ENCODE measurements at places on chromosomes 6 and 20.

DNA sequence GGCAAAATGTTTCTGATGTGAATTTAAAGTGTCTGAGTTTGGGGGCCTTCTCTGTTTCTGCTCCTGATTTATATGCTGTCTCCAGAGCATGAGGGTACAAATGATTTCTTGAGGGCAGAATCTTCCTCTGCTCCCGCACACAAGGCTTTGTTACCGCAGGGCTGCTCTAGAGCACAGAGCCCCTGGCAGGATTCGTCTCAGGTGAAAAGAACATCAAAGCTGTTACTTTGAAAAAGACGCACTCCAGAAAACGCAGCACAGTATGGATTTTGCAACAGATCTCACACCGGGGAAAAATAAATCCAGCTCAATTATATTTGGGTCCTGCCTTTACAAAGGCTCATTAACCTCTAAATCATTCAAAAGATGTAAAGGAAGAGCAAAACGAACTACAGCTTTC, 577.3 kb downstream of the PRKN start:
- DNase-seq, result no peak

- no peak for DNase-seq
Measured at GRCh38 chr20:47133809-47134456, 222.6 kb downstream of the ZMYND8 start.

GRCh38 chr6:7537565-7538174, 3.8 kb upstream of the DSP start:
- DNase-seq, result no peak

GRCh38 chr6:21132856-21133838, 460.4 kb upstream of the SOX4 start:
- no peak for DNase-seq

DNA sequence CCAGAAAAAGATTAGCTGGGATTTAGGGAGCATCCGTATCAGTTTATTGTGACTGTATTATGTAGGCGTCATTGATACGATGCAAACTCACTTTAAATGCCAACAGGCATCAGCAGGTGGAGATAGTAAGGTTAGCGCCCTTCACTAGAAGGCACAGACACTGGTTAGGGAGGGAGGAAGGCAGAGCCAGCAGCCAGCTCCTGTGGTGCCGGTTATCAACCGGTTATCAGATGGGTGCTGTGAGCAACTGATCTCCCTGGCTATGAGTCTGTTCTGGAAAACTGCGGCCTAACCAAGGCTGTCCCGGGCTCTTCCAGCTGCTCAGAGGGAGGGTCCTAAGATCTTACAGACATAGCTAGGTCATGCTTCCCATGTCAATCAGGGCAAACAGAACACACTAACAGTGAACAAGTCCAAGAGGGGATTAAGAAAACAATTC, 47.5 kb upstream of the CD93 start:
- no peak for DNase-seq

GRCh38 chr20:20083807-20084206, 31.5 kb downstream of the CFAP61 start:
- no peak for DNase-seq

- no peak for DNase-seq
Measured at GRCh38 chr6:90204327-90205056, 92.2 kb downstream of the BACH2 start.

GRCh38 chr20:9503526-9504245, 10.7 kb upstream of the LAMP5 start:
- no peak for DNase-seq

DNA sequence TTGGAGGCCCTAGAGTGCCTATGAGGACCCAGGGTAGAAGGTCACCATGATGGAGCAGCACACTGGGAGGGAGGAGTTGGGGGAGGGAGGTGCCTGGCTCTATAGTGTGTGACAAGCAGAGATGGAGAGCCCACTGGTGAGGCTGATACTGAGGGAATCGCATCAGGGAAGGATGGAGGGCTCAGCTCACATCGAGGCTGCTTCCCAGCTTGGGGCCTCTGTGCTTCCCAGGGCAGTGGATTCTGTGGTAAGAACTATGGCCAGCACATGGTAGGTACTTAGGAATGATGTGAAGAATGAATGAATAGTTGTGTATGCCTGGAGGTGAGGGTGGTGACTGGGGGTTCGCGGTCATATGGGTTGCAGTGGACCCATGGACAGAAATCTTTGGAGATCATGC, 1.3 kb upstream of the EPB41L1 start:
- no peak for DNase-seq

- DNase-seq, result no peak
Measured at GRCh38 chr20:50248104-50248641, 57.5 kb downstream of the CEBPB start.

GRCh38 chr6:87914637-87915395, 132.8 kb upstream of the SPACA1 start:
- no peak for DNase-seq

- DNase-seq, result no peak
Measured at GRCh38 chr20:24722586-24722985, 226.5 kb upstream of the CST7 start.

DNA sequence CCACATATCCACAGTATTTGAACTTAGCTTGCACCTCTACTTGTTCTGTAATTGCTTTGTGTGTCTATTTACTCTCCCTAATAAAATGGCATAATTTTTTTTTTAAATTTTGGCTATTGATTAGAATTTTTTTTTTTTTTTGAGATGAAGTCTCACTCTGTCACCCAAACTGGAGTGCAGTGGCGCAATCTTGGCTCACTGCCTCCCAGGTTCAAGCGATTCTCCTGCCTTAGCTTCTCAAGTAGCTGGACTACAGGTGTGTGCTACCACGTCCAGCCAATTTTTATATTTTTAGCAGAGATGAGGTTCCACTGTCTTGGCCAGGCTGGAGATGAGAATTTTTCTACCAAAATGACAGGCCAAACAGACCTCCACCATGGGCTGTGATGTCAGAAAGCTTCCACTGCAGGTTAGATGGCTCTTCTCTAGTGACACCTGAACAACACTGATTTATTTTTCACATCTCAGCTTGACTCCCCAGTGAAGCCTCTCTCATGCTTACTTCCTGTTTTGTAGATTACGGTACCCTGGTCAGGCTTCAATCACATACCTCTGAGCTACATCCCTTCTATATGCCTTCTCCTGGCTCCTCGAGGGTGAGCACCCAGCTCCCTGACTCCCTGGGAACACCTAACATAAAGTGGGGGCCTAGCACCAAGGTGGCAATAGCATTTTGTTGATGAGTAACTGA, 112.8 kb downstream of the ARHGAP18 start:
- DNase-seq, result no peak

DNA sequence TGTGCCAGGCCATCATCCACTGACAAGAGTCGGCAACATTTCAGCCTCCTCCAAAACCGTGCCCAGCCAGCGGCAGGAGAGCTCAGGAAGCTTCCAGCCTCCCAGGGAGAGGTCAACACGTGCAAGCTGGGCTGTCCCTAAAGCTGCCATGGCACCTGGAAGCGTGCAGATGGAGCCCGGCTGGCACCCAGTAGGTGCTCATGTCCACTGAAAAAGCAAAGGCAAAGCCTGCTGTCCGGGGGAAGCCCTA, 14.4 kb upstream of the TLDC2 start:
- DNase-seq, result no peak

GRCh38 chr20:1856424-1856823, 38.8 kb upstream of the SIRPA start:
- no peak for DNase-seq

- DNase-seq, result no peak
Measured at GRCh38 chr6:52927451-52927850, 18.0 kb upstream of the GSTA3 start.

GRCh38 chr6:163706500-163707087, 292.1 kb downstream of the QKI start:
- no peak for DNase-seq

DNA sequence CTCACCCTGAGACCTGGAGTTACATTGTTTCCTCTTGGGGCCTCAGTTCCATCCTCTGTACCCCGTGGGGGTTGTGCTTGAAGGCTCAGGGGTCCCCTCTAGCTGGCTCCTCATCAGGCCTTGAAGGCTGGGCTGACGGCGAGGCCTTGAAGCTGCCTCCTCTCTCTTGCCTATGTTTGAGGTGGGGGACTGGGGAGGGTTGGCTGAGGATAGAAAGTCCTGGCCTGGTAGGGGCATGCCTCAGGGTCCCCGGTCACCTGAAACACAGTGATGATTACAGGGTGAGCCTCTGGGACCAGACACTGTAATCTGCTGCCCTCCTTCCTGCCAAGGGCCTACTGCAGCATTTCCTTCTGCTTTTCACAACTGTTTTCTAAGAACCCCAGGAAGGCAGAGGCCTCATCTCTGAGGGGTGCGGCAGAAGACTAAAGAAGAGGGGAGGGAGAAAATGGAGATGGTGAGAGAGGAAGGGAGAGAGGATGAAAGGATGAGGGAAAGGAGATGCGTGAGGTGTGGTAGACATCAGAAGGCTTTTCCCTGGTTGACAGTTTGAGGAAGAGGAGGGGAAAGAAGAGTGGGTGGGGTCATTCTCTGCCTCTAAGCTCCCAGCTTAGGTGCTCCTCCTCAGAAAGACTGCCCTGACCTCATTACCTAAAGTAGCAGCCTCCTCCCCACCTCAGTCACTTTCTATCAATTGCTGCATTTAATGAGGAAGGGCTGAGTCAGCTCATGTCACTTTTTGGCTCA, 29.7 kb downstream of the VEGFA start:
- no peak for DNase-seq

DNA sequence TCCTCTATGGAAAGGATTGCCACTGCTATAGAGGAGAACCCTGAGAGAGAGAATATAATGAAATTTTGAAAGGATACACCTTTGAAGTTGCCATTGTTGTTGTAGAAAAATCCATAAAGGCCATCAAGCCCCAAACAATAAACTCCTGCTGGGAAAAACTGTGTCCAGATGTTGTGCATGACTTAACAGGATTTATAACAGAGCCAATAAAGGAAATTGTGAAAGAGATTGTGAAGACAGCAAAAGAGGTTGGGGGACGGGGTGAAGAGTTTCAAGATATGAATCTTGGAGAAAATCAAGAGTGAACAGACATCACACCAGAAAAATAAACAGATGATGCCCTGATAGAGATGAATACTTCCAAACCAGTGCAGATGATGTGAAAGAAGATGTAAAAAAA, 396.4 kb downstream of the BCKDHB start:
- DNase-seq, result no peak

- no peak for DNase-seq
Measured at GRCh38 chr6:106225581-106225980, 100.0 kb downstream of the ATG5 start.

DNA sequence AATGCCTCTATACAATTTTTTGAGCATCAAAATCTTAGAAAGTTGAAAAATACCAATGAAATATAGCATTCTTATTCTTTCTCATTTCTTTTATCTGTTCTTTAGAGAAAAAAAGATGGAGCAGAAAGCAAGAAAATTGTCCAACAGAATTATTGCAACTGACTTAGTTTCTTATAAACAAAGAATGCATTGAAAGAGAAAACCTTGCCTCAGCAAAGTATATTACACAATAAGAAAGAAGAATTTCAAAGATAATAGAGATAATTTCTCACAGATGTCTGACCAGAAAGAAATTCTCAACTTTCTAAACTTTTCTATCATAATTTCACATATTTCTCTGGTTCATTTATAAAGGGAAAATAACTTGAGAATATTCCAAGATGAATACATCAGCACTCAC, 47.0 kb upstream of the PRND start:
- DNase-seq, result no peak

GRCh38 chr6:108714101-108714765, 134.0 kb upstream of the ARMC2 start:
- DNase-seq, result no peak

- DNase-seq, result no peak
Measured at GRCh38 chr6:116456927-116457326, 4.2 kb upstream of the CALHM6 start.

- DNase-seq, result no peak
Measured at GRCh38 chr6:22899426-22899825, 330.1 kb downstream of the HDGFL1 start.

GRCh38 chr6:13454286-13455221, 32.8 kb downstream of the GFOD1 start:
- peak; percentile 75 for DNase-seq

- DNase-seq, result no peak
Measured at GRCh38 chr6:12485226-12485764, 195.1 kb downstream of the EDN1 start.

DNA sequence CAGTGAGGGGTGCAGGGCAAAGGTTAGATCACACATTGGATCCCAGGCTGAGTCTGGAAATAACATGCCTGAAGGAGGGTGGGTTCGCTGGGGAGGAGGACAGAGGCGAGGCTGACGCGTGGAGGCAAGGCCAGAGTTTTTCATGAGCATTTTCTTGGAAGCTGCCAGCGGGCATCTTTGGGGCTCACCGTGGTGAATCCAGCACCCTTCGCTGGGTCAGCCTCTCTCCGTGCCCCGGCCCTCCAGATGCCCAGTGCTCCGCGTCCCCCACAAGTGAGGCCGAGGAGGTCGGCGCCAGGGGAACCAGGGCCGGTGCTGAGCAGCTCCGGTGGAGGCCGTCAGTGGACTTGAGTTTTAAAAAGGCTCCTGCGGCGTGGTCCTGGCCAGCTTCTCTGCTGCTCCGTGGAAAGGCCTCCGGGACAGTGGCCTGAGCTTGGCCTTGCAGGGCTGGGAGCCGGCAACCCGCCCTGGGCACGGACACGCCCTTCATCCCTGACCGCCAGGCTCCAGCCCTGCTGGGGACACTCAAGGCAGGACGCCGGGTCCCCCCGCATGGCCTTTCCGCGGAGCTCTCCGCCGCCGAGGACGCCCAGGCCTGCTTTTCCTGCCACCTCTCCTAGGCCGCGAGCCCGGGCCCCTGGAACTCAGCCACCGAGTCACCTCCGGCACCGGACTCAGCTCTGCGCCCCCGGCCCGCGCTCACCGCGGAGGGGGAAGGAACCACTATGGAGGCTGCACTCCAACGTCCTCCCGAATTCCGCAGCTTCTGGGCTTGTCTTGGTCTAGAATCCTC, 114.3 kb downstream of the THBS2 start:
- no peak for DNase-seq

DNA sequence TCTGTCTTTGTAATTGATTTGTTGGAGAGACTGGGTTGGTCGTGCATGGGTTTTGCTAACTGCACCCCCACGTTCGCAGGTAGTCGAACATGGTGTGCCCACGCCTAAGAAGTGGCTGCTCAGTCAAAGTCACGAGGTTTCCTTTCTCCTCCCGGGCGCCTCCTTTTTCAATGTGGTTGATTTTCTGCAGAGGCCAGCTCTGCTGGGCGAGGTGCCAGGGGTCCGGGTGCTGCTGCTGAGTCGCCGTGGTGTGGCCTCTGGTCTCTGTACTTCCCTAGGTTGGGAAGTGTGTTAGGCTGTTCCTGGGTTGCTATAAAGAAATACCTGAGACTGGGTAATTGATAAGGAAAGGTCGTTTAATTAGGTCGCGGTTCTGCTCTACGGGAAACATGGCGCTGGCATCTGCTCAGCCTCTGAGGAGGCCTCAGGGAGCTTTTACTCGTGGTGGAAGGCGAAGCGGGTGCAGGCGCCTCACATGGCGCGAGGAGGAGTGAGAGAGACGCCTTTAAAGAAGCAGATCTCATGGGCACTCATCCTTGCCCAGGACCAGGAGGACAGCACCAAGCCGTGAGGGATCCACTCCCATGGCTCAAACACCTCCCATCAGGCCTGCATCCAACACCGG, 14.1 kb downstream of the OSBPL2 start:
- no peak for DNase-seq

All from stimulated activated CD8-positive, alpha-beta memory T cell treated with anti-CD3 and anti-CD28 coated beads, Interleukin-15, amount 100 ng/mL, for 4 hours (primary cell).